ENCODE measurements at places on chromosomes 3 and 15.
A peak's percentile ranks its signal among the peaks of the same experiment; 100 is the strongest.

GRCh38 chr3:181418233-181418632 lies 293.5 kb upstream of the SOX2 start:
- DNase-seq = no peak

GRCh38 chr15:58232281-58233065 lies 94.3 kb downstream of the AQP9 start:
- no peak for DNase-seq

DNA sequence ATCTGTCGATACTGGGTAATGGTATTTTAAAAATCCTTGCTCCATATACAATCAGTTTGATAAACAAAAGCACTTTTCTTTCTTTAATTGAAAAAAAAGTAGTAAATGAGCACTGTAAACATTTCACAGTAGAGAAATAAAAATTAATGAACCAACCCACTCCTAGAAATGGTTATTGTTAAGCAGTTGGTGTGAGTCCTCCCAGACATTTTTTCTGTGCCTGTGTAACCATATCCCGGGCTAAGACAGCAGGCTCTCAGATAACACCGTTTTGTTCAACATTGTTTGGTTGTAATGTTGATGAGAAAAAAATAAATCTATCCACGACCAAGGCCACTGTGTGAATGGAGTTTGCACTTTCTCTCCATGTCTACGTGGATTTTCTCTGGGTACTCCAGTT lies 42.6 kb downstream of the PXK start:
- no peak for DNase-seq

- DNase-seq = no peak
Measured at GRCh38 chr3:23911397-23911796, 5.4 kb downstream of the NKIRAS1 start.

DNA sequence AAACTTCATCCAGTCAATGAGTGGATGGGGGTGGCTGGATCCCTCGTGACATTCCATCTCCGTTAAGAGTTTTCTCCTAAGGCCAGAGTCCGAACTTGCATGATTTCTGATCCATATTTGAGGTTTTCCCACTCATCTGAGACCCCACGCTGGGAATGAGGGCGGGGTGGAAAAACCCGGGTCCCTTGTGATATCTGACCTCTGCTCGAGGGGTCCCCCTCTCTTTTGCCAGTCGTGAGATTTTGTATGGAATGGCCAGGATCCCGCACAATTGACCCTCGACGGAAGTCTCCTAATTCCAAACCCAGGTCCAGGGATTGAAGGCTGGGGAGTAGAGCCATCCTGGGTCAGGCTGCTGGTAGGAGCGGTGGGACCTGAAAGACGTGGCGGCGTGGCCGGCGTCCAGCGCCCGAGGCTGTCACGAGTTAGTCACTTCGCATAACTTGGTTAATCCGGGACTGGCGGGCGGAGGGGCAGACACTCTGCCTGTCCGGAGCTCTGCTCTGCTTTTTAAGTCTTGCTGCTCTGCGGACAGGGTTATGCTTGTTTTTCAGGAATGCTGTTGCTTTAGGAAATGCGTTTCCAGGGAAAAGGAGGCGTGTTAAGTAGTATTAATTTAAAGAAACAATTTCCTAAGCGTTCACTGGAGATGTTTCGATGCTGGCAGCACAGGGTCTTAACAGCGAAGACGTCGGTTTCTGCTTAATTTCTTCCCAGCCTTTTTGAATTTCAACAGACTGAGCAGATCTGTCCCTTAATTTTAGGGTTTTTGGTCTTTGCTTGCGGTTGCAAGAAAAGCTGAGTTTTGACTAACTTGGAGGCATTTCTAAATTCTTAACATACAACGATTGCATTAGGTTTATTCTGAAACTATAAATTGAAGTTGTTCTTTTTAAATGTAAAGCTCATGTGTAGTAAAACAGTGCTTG lies 69.7 kb upstream of the LRRFIP2 start:
- no peak for DNase-seq

DNA sequence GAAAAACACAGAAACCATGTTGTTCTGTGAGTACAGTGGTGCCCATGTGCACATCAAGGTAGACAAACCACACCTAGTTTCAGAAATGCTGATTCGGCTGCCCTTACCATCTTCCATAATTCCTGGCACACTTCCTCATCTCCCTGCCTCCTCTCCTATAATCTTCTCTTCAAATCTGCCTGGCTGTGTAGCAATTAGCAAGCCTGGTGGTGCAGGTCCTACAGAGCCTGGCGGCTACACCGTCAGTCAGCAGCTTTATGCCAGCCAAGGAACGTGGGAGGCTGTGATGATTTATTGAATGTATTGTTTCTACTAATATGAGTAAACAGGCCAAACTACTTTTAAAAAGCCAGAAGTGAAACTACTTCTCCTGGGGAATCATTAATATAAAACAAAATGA lies 106.8 kb downstream of the SEMA6D start:
- DNase-seq = no peak

- DNase-seq = no peak
Measured at GRCh38 chr15:71452893-71453292, 337.6 kb downstream of the THSD4 start.

DNA sequence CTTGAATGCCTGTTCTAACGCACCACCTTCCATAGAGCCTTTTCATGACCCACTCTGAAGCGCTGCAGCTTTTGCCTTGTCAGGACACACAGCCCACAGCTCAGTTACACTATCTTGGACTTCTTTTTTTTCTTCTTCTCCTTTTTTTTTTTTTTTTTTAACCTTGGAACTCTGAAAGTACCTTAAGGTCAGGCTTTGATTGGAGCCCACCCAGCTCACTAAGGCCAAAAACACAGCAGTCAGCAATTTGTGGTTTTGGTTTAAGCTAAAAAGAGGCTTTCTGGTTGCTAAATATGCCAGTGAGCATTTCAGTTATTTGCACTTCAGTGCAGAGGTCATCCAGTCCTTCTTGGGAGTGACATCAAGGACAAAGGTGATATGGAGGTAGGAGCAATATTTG lies 1.7 kb downstream of the SLC25A20 start:
- no peak for DNase-seq

GRCh38 chr3:68866157-68866556 lies 66.2 kb downstream of the TAFA4 start:
- DNase-seq = no peak

- DNase-seq = peak; percentile 9
Measured at GRCh38 chr3:26712211-26713026, 89.8 kb downstream of the LRRC3B start.

DNA sequence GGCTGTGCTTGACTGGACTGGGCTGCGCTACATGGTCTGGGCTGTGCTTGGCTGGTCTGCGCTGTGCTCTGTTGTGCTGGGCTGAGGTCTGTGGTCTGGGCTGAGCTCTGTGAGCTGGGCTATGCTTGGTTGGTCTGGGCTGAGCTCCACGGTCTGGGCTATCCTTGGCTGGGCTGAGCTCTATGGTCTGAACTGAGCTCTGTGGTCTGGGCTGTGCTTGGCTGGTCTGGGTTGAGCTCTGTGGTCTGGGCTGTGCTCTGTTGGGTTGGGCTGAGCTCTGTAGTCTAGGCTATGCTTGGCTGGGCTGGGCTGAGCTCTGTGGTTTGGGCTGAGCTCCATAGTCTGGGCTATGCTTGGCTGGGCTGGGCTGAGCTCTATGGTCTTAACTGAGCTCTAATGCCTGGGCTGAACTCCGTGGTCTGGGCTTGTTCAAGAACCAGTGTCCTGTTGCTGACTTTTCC lies 92.0 kb downstream of the PLXNA1 start:
- peak; percentile 60 for DNase-seq

GRCh38 chr3:70990723-70991122 lies 592.8 kb downstream of the FOXP1 start:
- DNase-seq = no peak

- DNase-seq = no peak
Measured at GRCh38 chr15:47959617-47960413, 161.0 kb upstream of the SLC24A5 start.

- no peak for DNase-seq
Measured at GRCh38 chr15:52143873-52144272, 31.3 kb upstream of the BCL2L10 start.

- no peak for DNase-seq
Measured at GRCh38 chr15:63999177-63999576, 47.1 kb downstream of the DAPK2 start.

DNA sequence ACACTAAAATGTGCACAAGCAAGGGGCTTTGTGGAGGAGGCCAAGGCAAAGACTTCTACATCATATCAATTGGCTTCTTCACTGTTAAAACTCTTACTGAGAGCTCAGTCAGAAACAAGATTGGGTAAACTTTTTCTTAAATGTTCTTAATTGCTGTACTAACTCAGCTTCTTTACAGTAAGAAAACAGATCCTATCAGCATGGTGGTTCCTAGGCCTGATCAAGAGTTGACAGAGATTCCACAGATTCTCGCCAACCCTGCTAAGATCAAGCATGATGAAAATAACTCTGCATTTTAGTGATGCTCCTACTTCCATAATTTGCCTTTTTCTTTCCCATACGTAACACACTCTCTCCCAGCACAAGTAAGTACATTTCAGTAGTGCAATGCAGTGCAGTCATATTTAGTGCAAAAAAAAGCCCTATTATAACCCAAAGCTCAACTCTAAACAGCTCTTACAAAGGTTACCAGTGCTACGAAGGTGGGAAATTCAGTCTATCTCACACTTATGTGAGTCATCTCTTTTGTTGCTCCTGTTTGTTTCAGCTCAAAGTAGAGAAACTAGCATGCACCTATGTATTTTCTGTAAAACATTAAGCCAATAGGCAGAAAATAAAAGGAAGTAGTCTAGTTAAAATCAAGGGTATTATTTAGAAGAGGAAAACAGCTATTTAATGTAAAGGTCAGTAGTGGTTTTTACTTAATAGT lies 29.9 kb downstream of the TIGIT start:
- no peak for DNase-seq

DNA sequence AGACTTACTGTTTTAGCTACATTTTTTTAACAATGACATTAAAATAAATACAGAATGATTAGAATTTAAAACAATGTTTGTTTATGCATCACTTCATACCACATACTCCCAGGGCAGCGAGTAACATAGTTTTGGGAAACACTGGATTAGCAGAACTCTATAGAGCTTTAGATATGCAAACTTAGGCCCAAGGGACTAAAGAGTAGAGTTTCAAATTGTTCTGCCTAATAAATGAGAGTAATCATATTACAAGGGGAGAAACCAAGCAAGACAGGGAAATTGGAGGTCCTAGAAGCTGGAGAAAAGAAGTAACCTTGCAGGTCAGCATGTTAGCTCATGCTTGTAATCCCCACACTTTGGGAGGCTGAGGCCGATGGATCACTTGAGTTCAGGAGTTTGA lies 3.6 kb upstream of the DAZL start:
- no peak for DNase-seq

- no peak for DNase-seq
Measured at GRCh38 chr3:78112291-78113010, 1072.6 kb downstream of the ROBO2 start.

DNA sequence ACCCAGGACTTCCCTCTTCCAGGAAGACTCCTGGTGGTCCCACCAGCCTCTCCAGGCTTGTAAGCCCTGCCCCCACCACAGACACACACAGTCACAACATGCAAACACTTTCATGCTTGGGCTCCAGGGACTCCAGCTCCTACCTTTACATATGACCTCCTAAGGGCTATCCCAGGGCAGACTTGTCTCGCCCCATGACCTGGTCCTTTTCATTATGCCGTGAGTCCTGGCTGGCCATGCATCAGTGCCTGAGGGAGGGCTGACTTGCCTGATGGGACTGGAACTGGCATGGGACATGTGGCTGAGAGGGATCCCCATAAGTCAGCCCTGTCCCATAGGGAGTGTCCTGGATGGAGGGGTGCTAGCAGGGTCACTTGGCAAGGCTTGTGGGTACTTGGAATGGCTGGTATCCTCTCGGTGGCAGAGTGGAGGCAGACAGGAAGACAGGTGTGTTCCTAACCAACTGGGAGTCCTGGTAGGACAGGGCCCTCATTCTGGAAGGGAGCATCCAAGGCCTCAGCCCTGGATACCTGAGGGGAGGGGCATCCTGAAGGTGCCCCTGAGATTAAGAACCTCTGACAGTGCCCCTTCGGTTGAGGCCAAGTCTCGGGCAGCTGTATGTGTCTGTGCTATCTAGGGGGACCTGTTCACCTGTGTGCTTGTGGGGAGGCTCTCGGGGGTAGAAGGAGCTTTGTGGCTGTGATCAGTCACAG lies 540 bp upstream of the HHATL start:
- DNase-seq = no peak

DNA sequence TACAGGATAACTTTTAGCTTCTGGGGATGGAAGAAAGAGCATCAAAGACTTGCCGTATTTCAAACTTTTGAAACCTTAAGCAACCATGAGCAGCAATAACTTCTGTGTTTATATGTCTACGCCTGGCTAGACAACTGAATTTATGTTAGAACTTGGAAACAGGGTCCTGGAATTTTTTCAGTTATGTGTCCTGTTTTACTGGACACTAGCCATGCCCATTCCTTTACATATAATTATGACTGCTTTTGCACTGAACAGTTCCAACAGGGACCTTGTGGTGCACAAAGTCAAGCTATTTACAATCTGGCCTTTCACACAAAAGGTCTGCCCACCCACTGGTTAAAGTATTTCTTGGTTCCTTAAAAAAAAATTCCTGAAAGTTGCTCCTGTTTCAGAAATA lies 37.1 kb downstream of the TJP1 start:
- no peak for DNase-seq

DNA sequence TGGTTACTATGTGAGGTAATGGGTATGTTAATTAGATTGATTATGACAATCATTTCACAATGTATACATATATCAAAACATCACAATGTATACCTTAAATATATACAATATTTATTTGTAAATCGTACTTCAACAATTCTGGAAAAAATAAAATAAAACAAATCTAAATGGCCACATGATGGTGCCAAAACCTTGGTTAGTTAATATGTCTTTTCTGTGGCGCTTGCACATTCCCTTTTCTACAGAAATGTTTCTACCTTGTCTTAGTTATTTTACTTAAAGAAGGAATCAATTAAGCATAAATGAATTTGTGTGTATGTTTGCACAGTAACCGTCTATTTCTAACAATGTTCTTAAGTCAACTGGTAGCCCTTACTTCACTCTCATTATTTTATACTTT lies 53.4 kb downstream of the OXSM start:
- no peak for DNase-seq

GRCh38 chr3:142779591-142779990 lies 55.8 kb downstream of the TRPC1 start:
- no peak for DNase-seq

- DNase-seq = no peak
Measured at GRCh38 chr3:62898530-62899496, 23.6 kb upstream of the CADPS start.

GRCh38 chr3:23404246-23404645 lies 201.1 kb downstream of the UBE2E2 start:
- DNase-seq = no peak

DNA sequence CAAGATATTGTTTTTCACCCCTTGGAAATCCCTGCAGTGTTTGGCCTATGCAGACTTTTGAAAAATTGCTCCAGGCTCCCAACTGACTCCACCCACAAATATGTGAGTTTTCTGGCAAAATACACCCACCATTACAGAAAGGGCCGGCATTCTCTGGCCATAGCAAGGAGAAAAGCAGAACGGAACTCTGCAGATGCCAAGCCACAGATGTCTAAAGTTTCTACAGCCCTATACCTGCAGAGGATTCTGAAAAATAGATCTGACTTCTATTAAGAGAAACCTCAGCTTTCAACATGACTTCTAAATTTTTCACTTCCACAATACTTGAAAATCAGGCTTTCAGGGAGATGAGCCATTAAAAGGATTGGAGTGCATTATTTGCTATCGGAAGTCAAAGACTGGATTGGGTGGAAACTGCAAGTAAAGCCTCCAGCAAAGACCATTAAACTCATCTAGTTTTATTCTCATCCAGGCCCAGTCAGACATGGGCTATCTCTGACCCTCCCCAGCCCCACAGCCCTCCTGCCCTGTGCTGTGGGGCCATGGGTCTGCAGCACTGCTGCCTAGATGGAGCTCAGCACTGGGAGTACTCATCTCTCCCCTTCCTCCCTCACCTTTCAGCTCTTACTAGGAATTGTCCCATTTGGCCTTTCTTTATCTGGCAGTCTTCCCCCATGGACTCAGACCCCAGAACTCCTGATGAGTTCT lies 243.1 kb upstream of the GOLGA6L4 start:
- no peak for DNase-seq

Measured in iPS DF 19.7 (cell line).